PC-9 (cell line): ENCODE measurements at places on chromosomes 7 and 10. TPM values are rescaled to one million over a fixed set of nuclear protein-coding genes. Genes with fewer than 3 reads are reported as not detected.

DNA sequence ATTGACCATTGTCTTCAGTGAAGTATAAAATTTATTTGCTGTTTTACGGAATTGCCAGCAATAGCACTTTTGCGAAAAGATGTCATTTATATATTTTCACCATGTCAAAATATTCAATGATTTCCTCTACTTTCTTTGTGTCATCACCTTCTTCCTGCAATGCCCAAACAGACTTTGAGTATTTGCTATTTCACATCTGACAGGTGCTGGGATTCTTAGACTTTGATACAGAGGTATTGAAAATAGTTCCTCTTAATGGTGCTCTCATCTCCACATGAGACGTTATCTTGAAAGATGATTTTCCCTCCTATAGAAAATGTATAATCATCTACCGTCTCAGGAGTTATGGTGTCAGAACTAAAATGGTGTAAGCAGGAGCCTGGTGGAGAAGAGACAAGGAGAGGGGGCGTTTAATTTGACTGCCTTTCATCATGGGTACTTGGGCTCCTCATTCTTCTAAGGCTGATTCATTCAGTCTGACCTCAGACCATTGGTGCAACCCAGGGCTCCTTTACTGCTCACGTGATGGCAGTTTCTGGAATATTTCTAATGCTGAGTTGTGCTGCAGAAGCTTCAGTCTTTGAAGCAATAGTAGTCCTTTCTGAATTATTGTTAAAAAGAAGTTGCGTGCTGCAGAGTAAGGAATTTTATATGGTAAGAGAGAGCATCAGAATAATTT lies 404.6 kb downstream of the PHTF2 start:
- DNase-seq = no peak

DNA sequence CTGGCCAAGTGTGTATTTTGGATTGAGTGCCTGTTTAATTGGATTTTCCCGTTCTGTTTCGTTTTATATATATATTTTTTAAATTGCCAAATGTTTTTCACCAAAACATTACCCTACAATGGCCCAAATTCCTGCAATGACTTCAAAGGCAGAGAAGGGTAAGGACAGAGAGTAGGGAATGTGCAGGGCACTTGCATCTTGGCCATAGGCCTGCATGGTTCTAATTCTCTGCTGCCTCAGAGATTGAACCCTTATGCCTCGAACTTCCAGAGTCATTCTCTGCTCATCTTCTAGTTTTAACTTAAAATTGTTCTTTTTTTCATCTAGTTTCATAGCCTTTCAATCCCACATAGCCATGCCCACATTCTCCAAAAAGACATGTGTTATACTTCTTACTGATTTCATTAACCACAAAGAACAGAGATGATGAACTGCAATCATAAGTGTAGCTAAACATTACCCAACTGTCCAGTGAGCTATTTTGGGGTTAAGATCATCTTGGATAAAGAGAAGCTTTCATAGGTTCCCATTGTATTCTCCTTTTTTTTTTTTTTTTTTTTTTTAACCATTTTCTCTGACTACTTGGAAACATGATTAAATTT lies 177.6 kb downstream of the PLXDC2 start:
- no peak for DNase-seq

- DNase-seq = no peak
These were observed 198.7 kb downstream of the ZNF438 start for GRCh38 chr10:30832749-30833627.

The DMBT1 gene
- total RNA-seq = 0.53 and 0.98 TPM in 2 replicates

The GHRHR gene
- total RNA-seq = not detected in 2 replicates

DNA sequence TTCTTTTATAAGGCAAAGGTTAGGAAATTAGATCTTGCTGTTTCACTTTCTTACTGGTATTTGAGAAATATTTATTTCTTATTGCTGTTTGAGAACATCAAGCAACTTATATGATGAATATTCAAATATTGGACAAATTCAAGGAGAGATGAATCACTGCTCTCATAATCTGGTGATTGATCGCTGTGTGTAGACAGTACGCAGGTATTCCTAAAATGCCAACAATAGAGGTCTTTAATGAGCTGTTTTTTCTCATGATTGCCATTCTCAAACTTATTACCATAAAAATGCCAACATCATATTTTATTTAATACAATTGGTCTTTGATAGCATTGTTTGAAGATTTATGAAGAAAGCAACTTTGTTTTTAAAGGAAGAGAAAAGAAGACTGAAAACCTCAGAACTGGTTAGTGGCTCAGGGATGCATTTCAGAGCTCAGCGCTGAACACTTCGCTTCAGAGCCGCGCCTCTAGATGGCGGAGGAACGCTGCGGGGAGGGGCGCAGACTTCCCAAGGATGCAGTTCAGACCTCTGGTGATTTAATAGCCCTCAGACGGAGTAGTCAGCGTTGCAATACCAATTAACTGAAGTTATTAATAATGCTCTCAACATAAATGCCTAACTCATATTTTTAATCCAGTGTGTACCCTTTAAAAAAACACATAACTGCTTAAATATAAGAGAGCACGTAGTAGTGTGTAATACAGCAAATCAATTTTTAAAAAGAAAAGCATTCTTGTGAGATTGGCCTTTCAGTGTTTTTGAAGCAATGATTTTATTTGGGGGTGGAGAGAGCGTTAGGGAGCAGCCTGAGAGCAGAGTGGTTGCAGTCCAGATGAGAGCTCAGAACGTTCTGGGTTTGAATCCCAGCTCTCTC lies 38.5 kb upstream of the STEAP4 start:
- no peak for DNase-seq

- no peak for DNase-seq
These were observed 88.4 kb downstream of the ABCA13 start for GRCh38 chr7:48259463-48260280.

The PTPRN2 gene
- not detected in 2 replicates for total RNA-seq
